ENCODE measurements at places on chromosomes 6 and 20.

GRCh38 chr6:34656378-34657036 lies 40.1 kb downstream of the ILRUN start:
- no peak for DNase-seq
- H3K27me3 ChIP-seq: no peaks in the 10 kb centered on the region
- H3K4me1 ChIP-seq: peaks cover 7% of the 10 kb centered on the region
- H3K4me3 ChIP-seq: peak overlapping the region; percentile 59
- H3K36me3 ChIP-seq: peaks cover 6% of the 10 kb centered on the region
- peak overlapping the region; percentile 87 for H3K27ac ChIP-seq

DNA sequence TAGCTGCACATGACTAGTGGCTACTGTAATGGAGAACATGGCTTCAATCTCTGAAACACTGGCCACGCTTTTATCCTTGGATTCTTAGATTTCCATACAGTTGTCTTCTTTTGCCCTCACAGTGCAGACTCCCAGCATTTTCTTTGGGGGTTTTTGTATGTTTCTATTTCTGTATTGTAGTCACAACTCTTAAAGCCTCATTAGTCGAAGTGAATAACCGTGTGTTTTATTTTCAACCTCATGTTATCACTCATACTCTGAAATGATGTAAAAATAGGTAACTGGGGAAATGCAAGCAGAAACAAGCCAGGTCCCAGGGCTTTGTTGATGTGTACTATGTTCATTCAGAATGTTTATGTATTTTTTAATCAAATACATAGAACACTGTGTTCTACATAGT lies 162.9 kb downstream of the JARID2 start:
- DNase-seq: no peak
- H3K27ac ChIP-seq: no peak overlapping the region
- H3K4me1 ChIP-seq: peaks cover 4% of the 10 kb centered on the region
- H3K36me3 ChIP-seq: no peaks in the 10 kb centered on the region
- H3K4me3 ChIP-seq: no peak overlapping the region

DNA sequence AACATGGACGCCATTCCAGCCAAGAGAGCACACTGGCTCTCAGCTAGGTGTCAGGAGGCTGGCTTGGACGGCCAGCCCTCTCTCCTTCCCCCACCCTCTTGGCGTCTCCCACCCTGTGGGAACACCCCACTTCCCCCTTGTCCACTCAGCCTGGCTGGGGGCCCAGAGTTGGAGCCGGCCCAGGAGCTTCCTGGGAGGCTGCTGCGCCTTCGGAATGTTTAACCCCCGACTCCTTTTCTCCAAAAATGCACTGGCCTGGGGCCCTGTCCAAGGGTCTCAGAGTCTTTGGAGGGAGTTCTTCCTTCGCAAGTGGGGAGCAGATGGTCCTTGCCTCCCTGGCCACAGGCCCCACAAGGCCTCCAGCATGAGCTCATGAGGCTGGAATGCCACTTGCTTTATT lies 4.1 kb downstream of the ADAM33 start:
- H3K4me1 ChIP-seq: peaks cover 37% of the 10 kb centered on the region
- no peaks in the 10 kb centered on the region for H3K27me3 ChIP-seq
- peaks cover 26% of the 10 kb centered on the region for H3K36me3 ChIP-seq
- H3K27ac ChIP-seq: peak overlapping the region; percentile 90

- no peak for DNase-seq
- no peak overlapping the region for H3K4me3 ChIP-seq
- H3K36me3 ChIP-seq: no peaks in the 10 kb centered on the region
These were observed 167.1 kb upstream of the SLC24A3 start for GRCh38 chr20:19045371-19045770.

- H3K4me3 ChIP-seq: no peak overlapping the region
- no peaks in the 10 kb centered on the region for H3K36me3 ChIP-seq
- no peaks in the 10 kb centered on the region for H3K27me3 ChIP-seq
- DNase-seq: peak; percentile 77
- H3K27ac ChIP-seq: no peak overlapping the region
These were observed 43.6 kb downstream of the C6orf15 start for GRCh38 chr6:31068669-31069340.

DNA sequence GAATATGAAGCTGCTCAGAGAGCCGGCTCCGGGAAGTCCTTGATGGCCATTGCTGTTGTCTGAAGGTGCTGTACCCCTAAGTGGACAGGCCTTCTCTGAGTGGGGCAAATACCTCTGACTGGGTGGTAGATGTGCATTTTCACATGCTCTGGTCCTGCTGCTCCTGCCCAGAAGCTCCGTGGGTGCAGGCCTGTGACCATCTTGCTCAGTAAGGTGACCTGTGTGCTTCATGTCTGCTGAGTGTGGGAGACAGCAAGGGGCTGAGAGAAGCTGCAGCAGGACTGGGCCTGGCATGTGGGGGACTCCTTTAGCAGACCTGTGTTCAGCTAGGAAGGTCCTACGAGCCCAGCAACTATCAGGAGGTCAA lies 5.0 kb downstream of the SPATA2 start:
- DNase-seq: no peak
- peaks cover 28% of the 10 kb centered on the region for H3K36me3 ChIP-seq
- peaks cover 7% of the 10 kb centered on the region for H3K4me1 ChIP-seq

GRCh38 chr20:48718786-48719578 lies 108.8 kb downstream of the PREX1 start:
- H3K27ac ChIP-seq: peak overlapping the region; percentile 97
- H3K4me1 ChIP-seq: peaks cover 20% of the 10 kb centered on the region
- H3K4me3 ChIP-seq: no peak overlapping the region
- no peak for DNase-seq
- H3K27me3 ChIP-seq: no peaks in the 10 kb centered on the region

DNA sequence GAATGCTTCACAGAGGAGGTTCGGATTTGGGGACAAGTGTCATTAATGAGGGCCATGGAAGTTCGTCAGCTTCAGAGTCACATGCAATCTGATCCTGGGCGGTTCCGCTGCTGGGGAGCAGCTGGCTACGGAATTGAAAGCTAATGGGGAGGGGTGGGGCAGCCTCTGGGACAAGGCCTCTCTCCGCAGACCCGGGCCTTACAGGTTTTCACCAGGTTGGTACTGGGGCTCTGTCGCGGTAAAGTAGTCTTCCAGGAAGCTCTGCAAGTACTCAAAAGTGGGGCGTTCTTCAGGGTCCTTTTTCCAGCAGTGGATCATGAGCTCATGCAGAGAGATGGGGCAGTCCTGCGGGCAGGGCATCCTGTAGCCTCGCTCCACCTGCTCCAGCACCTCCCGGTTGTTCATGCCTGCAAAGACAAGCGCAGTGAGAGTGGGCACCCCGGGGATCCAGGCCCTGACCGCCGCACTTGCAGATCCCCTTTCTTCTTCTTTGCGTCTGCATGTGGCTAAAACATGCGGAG lies 55.9 kb upstream of the TRAF3IP2 start:
- peaks cover 10% of the 10 kb centered on the region for H3K4me1 ChIP-seq
- H3K27me3 ChIP-seq: no peaks in the 10 kb centered on the region
- no peak overlapping the region for H3K4me3 ChIP-seq
- H3K36me3 ChIP-seq: no peaks in the 10 kb centered on the region
- H3K27ac ChIP-seq: no peak overlapping the region
- DNase-seq: no peak

DNA sequence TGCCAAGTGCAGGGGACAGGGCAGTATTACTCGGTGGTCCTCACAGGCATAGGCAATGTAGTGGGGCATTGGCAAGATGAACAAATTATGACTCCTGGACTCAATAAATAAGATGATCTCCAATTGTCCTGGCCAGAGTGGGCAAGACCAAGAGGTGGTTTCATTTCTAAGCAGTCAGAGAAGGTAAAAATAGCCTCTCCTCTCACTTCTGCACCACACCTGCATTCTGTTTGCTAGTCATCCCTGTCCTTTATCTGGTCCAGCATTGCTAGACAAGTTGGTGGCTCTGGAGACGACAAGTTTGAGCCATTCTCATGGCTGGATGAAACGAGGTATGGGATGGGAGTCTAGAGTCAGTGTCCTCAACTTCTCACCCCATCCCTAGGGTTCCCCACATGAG lies 83.0 kb downstream of the BANF2 start:
- no peak for DNase-seq
- no peak overlapping the region for H3K4me3 ChIP-seq
- no peak overlapping the region for H3K27ac ChIP-seq
- H3K36me3 ChIP-seq: no peaks in the 10 kb centered on the region

DNA sequence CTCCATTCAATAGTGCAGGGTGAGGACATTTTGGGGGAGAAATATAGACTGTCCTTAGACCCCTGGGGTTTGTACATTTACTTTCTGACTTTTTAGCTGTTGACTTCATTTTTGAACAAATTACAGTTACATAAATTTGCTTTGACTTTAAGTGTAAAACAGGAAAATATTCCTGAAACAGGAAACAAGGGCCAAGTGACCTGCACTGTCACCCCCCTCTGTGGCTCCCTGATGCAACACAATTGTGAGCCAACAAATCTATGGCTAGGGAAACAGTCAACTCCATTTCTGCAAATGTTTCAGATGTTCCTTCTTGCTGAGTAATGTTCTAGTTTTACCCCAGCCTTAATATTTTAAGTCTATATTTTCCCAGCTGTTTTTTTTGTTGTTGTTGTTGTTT lies 39.8 kb downstream of the HLA-A start:
- no peak overlapping the region for H3K4me3 ChIP-seq
- DNase-seq: no peak
- H3K27me3 ChIP-seq: no peaks in the 10 kb centered on the region
- H3K4me1 ChIP-seq: no peaks in the 10 kb centered on the region
- no peaks in the 10 kb centered on the region for H3K36me3 ChIP-seq
- no peak overlapping the region for H3K27ac ChIP-seq

GRCh38 chr6:156884306-156884705 lies 107.1 kb downstream of the ARID1B start:
- H3K27me3 ChIP-seq: no peaks in the 10 kb centered on the region
- peaks cover 30% of the 10 kb centered on the region for H3K4me1 ChIP-seq
- no peaks in the 10 kb centered on the region for H3K36me3 ChIP-seq

- H3K27me3 ChIP-seq: no peaks in the 10 kb centered on the region
- H3K36me3 ChIP-seq: no peaks in the 10 kb centered on the region
- no peak overlapping the region for H3K4me3 ChIP-seq
- H3K27ac ChIP-seq: no peak overlapping the region
- no peaks in the 10 kb centered on the region for H3K4me1 ChIP-seq
These were observed 62.8 kb upstream of the TFB1M start for GRCh38 chr6:155377061-155377460.

DNA sequence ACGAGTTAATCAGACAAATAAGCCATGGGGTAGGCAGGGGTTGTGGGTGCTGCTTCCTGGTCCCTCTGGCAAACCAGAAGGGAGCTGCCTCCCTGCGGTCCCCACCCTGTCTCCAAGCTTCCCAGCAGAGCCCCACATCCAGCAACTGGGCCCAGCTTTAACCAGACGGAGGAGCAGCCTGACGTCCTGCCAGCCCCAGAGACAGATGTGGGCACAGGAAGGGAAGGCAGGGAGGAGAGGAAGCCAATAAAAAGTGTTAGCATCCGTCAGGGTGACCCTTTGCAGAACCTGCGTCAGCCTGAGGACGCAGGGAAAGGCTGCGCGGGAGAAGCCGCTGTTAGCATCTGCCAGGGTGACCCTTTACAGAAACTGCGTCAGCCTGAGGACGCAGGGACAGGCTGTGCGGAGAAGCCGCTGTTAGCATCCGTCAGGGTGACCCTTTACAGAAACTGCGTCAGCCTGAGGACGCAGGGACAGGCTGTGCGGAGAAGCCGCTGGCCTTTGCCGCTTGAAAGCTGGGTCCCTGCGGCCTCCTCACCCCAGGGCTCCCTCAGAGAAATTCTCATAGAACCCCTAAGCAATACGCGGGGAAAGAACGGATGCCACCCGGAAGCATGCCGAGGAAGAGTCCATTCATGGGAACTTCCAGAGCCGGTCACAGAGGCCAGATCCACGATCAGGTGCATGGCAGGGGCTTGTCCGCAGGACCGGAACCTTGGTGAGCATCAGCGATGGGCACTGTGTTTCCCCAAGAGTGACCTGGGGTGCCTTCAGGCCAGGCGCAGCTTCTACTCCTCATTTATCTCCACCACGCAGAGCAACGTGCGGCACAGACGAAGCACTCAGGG lies 15.9 kb downstream of the DLL1 start:
- DNase-seq: no peak
- H3K27me3 ChIP-seq: no peaks in the 10 kb centered on the region
- no peaks in the 10 kb centered on the region for H3K36me3 ChIP-seq

DNA sequence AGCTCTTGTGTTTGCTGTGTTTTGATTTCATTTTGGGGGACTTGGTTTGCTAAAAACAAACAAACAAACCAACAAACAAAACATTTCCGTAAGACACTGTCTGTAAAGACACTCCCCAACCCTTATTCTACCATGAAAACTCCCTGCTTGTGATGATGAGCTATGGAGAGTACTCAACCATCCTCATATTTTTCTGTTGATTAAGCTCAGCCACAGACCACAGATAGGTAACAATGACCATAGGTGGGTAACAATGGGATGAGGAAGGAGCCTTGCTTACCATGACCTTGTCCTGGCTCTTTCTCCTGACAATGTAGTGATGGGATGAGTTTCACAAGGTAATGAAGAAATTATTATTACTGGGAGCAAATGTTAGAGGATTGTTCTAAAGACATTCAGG lies 11.4 kb upstream of the FAM83B start:
- H3K36me3 ChIP-seq: no peaks in the 10 kb centered on the region
- DNase-seq: no peak
- H3K27me3 ChIP-seq: no peaks in the 10 kb centered on the region
- no peak overlapping the region for H3K4me3 ChIP-seq

- no peak for DNase-seq
- no peaks in the 10 kb centered on the region for H3K27me3 ChIP-seq
- no peaks in the 10 kb centered on the region for H3K4me1 ChIP-seq
- H3K36me3 ChIP-seq: peaks cover 29% of the 10 kb centered on the region
- no peak overlapping the region for H3K4me3 ChIP-seq
- H3K27ac ChIP-seq: no peak overlapping the region
These were observed 1.9 kb downstream of the PNLDC1 start for GRCh38 chr6:159801935-159802334.

- no peaks in the 10 kb centered on the region for H3K36me3 ChIP-seq
- H3K4me1 ChIP-seq: no peaks in the 10 kb centered on the region
- H3K27ac ChIP-seq: no peak overlapping the region
These were observed 481.2 kb downstream of the TFAP2A start for GRCh38 chr6:9933677-9934076.

DNA sequence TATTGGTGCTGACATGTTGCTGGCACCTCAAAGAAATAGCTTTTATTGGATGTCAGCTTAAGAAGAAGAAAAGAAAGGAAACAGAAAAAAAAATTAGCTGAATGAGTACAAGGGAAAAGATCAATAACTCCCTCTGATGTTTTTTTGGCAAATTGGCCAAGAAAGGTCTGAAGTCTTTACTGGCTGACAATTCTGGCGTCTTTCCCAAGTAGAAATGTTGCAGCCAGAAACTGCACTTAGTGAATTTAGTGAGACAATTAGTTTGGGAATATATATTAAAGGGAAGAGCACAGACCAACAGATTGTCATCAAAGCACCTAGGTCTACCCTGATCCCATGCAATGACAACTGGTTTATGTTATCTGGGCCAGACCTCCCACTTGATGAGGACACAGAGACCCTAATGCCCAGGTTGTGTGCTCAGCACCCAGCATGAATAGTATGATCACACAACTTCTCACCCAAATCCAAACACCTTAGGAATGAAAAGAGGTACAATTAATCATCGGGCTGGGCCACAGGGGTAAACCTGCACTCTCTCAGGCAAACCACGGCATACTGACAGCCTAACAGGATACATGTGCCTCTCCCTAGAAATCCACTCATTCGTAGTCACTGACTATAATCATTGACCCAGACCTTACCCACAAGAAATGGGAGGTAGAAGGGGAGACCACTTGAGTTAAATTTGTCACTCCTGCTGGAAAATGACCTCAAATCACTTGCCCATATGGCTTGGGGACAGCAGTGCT lies 612.3 kb upstream of the ARID1B start:
- no peaks in the 10 kb centered on the region for H3K27me3 ChIP-seq
- DNase-seq: no peak
- H3K4me1 ChIP-seq: peaks cover 12% of the 10 kb centered on the region

GRCh38 chr6:151352410-151353396 lies 38.7 kb downstream of the ZBTB2 start:
- H3K36me3 ChIP-seq: peaks cover 20% of the 10 kb centered on the region
- no peak overlapping the region for H3K4me3 ChIP-seq
- H3K27me3 ChIP-seq: no peaks in the 10 kb centered on the region
- no peaks in the 10 kb centered on the region for H3K4me1 ChIP-seq
- H3K27ac ChIP-seq: no peak overlapping the region
